ENCODE measurements at places on chromosomes 12 and 14.

GRCh38 chr12:17348311-17348710 lies 741.7 kb downstream of the RERGL start:
- DNase-seq, result no peak

DNA sequence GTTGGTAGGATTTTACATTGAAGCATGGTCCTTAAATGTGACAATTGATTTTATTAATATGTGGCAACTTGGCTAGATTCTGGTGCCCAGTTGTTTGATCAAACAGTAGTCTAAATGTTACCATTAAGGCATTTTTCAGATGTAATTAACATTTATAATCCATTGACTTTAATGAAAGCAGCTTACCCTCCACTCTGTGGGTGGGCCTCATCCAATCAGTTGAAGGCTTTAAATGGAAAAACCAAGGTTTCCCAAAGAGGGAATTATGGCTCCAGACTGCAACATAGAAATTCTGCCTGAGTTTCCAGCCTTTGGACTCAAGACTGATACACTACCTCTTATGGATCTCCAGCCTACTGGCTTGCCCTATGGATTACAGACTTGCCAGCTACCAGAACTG lies 1153.2 kb downstream of the BCL11B start:
- DNase-seq, result no peak

- no peak for DNase-seq
Observed at GRCh38 chr12:97572220-97572619, 109.6 kb downstream of the RMST start.

GRCh38 chr14:52846591-52846990 lies 55.2 kb upstream of the GNPNAT1 start:
- DNase-seq, result no peak

DNA sequence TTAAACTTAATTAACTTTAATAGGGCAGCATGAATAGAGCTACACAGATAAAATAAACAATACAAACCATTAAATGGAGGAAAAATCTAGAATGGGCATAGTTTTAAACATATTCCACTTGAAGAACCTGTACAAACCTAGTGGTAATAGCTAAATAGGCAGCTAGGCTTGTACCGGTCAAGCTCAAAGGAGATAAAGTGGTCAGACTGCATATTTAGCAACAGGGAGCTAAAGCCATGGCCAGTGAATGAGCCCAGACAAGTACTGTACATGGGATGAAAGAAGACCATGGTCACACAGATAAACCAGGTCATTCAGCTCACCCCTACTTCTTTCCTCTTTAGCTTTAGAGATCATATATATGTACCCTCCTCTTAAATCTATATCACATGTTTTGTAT lies 186.6 kb upstream of the KRR1 start:
- DNase-seq, result no peak

Measured in CD4-positive, alpha-beta T cell treated with Interleukin-21 for 1 hour (primary cell).